Coronary artery (tissue), 2 donors: ENCODE measurements at places on chromosomes 6 and 20.

- DNase-seq = no peak
Measured at GRCh38 chr6:162622572-162622971, 105.0 kb downstream of the PRKN start.

DNA sequence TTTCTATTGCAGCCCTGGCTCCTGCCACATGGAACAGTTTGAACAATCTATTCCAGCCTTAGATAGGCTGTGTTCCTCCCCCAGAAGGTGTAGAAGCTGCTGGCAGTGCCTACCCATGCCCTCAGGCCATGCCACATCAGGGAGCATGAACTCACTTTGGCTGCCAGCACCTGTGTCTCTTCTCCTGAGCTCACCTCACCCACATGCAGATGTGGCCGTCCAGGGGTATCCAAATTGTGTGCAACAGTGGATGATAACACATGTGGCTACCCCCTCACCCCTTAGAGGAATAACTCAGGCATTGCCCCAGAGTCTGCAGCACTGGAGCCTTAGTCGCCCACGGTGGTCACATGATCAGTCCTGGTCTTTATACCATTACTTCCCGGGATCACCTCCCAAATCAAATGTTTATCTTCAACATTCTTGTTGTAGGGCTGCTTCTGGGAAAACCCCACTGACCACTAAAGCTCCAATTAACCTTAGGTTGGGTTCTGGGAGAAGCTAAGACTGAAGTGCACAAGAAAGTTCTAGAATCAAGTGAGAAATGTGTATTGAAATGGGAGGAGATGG lies 110.4 kb downstream of the BANF2 start:
- no peak for DNase-seq

DNA sequence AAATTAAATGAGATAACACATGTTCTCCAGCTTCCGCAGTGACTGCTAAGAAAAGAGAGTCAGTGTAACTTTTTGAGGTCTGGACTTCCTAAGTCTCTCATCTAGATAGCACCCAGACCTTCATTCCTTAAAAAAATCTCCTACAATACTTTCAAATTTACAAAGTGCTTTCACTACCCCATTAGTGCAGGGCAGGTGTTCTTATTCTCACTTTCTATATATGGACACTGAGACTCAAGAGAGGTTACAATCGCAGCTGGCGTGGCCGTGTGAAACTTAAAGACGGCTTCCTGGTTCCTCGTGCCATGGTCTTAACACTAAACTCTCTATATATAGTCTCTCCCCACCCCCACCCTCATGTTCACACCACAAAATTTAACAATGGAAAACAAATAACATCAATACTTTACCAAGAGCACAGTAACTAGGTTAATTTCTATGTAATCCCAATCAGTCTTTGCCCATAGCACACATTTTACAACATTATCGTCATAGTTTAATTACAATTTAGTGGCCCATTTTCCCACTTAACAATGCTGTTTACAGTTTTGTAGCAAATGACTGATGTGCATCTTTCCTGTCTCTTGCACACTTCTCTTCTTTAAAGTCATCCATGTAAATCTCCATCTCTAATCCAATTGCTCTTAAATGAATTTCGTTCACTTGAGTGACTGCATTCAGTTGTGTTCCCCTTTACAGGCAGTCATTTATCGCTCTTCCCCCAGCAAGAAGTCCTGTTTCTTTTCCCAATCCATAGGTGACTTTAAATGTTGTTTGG lies 78.8 kb upstream of the ARID1B start:
- no peak for DNase-seq

GRCh38 chr6:47187893-47188587 lies 121.7 kb downstream of the TNFRSF21 start:
- DNase-seq = no peak

DNA sequence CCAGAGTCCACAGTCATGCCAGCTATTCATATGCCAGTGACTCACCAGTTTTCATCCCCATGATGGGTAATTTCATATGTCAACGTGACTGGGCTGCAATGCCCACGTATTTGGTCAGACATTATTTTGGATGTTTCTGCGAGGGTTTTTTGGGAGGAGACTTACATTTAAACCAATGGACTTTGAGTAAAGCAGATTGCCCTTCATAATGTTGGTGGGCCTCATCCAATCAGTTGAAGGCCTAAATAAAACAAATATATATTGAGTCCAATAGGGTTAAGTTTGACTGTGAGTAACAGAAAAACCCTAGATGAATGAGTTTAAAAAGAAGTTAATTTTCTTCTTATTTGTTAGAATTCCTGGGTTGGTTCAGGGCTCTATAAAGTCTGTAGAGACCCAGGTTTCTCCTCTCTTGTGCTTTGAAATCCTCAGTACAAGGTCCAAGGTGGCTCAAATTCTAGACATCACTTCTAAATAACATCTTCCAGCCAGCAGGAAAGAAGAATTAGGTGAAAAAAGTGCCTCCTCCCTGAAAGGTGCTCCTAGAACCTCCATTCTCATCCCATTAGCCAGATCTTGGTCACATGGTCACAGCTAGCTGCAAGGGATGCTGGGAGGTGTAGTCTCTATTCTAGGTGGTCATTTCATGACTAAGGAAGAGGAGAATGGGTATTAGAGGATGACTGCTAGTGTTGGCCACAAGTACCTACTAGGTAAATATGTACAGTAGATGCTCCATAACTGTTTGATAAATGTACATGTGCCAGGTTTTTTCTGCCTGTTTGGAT lies 16.7 kb upstream of the NEDD9 start:
- no peak for DNase-seq
